Stimulated activated CD8-positive, alpha-beta memory T cell treated with anti-CD3 and anti-CD28 coated beads, Interleukin-12 subunit alpha, Interleukin-12 subunit beta, amount 100 ng/mL, for 4 hours (primary cell): ENCODE measurements at places on chromosomes 6 and 20.
A peak's percentile ranks its signal among the peaks of the same experiment; 100 is the strongest.

- no peak for DNase-seq
These were observed 1.9 kb downstream of the ACTL10 start for GRCh38 chr20:33668466-33669155.

DNA sequence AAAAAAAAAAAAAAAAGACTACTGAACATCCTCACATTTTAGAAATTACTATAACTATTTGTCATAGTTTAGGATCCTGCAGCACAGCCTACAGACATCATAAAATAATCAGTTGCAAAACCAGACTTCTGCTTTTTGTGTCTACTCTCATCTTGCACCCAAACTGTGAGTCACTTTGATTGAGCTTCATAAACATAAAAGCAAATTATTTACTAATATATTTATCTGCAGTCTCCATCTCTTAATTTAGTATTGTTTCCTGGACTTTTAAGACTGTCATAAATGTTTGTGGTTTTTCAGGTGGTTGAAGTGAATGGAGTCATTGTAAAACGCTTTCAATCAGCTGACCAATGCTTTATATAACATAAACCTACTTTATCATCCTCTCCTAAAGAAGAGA, 14.8 kb upstream of the CALHM6 start:
- no peak for DNase-seq

DNA sequence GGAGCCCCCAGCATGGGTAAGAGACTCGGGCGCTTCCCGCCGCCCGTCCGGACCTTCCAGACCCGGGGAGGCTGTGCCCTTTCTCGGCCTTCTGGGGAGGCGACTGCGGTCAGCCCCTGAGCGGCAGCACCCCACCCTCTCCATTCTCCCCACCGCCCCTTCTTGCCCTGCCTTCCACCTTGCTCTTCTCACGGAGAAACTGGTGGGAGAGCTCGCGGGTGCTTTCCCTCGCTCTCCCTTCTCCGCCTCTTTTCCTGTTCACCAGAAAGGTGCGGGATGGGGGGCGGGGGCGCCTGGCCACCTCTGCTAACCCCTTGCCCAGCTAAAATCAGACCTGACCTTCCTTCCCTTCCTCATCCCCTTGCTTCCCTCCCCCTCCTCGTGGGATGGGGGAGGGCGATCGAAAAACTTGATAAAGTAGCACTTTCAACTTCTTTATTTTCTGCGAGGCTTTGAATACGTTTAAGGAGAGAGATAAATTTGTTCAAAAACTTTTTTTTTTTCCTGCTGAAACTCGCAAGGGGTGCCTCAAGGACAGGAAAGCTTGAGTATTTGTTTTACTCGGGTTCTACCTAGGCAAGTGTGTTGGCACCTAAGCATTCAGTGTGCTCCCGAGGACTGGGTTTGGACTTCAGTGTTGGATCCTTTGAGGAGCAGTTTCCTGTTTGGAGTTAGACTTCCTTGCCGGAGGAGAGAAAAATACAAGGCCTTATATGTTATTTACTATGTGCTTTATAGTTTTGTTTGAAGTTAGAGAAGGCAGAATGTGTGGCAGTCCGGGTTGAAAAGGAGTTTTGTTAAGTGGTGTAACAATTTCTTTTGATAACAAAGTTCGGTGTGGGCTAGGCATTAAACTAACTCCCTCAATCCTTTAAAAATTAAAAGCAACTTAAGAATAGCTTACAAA, 897 bp downstream of the CD2AP start:
- peak; percentile 56 for DNase-seq

DNA sequence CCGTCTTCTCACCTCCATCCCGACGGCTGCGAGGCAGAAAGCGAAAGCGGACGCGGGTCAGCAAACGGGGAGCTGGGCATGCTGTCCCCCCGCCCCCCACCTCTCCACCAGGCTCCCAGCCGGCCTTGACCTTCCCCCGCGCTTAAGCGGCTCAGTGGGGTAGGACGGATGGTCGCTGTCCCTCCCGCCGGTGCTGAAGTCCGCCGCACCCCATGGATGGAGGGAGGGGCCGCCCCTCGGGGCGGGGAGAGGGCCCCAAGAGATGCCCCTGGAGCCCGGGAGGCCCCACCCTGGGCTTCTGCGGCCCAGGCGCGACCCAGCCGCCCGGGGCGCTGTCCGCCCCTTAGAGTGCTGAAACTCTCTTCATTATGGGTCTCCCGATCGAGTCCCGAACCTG, at the start of gene KCNB1:
TSS of gene KCNB1 (minus strand) at position 48 of the 397 bp plus-strand sequence. CDS start 188 bp downstream, outside the sequence.
- no peak for DNase-seq

DNA sequence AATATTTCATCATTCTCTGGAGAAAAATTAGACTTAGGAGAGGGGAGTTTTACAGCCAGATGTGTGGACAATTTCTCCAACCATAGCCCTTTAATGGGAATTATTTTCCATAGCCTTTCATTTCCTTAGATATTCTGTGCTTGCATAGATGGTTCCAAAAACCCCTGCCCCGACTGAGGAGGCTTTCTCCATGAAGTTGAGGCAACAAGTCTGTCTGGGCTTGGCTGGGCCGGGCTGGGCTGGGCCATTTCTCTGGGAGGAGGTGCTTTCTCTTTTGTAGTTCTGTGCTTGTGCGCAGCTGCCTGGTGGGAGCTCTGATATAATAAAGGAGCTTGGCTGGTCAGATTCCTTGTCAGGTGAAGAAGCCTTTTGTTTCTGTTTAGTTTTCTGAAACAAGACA, 71.4 kb downstream of the SOBP start:
- DNase-seq = no peak

DNA sequence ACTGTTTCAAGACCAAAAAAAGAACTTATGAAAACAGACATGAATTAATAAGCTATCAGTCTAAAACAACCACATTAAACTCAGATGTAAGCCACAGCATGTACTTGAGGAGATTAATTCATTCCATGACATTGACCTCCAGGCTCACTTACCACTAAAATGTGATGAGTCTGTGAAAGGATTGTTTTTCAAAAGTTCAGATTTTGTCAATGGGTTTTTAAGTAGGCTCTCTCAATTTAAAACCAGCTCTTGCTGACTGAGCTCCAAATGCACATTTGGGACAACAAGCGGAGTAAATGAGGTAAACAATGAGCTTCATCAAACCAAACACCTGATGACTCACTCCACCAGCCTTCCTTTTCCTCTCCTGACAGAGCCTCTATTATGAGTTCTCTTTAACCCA, 197.0 kb downstream of the SIM1 start:
- DNase-seq = no peak

DNA sequence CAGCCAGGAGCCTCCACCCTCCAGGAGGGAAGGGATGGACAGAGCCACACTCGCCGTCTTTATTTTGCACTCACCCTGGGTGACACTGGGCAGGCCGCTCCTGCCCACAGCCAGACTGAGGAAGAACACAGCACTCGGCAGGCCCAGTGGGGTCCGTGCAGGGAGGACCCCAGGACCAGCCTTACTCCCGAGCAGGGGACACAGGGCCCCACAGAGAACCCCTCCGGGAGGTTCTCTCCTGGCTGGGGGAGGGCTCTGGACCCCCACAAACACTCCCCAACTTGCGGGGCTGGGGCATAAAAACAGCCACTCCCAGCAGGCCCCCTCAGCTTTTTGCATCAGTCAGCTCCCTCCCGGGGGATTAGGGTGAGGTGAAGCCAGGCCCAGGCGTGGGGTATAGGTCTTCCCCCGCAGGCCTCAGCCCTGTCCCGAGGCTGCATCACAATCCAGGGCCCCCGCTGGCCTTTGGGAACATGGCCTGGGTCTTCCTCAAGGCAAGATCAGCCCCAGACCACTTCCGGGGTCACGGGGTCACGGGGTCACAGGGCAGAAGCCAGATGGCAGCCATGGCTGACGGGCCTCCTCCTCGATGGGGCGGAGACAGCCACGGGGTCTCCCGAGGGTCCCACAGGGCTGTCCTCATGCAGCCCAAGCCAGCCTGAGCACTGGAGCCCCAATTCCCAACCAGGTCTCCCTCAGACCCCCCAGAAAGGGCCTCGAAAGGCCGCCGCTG, 3.2 kb downstream of the TNFRSF6B start:
- no peak for DNase-seq

DNA sequence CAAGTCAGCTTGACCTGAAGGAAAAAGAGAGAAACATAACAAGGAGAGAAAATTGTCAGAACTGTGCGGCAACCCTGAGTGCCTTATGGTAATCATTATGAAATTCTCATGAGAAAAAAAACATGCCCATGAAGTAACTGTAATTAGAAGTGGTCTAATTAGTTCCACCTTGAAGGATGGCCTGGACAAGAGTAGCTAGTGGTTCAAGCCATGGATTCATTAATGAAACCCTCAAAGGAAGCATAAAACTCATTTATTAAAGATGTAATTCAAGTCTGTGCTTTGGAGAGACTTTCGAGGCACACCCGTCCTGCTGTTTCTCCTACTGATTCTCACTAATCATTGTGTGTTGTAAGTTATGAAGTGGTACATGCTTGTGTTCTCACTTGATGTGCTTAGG, 160.2 kb downstream of the PHF3 start:
- no peak for DNase-seq

DNA sequence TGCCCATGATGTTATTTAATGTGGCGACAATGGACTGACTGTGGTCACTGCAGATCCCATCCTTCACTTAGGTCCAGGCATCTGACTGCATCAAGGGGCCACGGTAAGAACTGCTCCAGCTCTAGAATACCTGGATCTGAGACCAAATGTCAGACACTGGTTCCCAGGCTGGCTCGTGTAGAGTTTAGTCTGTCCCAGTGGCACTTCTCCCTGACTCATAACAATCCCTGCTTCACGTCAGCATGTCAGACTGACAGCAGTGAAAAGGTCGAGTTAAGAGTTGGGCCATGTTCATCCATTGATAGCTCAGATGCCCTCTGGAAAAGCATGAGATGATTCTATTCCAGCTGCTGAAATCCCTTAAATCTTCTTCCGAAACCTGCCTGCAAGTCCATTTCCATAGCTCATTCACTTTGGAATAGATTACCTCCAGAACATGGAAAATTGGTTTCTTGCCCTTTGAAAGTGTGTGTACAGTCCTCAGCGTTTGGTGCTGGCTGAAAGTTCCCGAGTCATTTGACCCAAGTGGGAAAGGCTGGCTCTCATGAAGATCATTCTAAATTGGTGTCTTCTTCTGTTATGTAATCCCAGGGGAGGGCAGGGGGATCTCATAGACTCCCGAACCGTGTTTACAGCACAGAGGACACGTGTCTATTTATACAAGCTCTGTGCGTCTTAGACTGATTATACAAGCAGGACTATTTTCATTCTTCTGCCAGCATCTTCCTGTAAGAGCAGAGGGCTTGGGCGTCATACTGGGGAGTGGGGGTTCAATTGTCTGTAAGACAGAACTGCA, 160.8 kb downstream of the ZDHHC14 start:
- DNase-seq = no peak

GRCh38 chr20:45153752-45154151, 20.9 kb upstream of the PI3 start:
- DNase-seq = no peak

DNA sequence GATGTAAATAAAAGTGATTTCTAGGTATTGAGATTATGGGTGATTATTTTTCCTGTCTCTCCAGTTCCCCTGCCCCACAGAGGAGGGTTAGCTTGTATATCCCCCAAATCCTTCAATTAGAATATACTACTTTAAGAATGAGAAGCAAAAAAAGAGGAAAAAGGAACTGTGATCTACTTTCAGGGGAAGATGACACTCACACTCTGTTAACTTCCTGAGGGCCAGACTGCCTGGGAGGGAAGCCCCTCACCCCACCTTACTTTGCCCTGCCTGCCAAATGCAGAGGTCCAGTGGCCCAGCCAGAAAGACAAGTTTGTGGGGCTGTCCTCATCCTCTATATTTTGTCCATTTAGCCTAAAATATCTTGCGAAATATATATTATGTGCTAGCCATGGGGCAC, 9.2 kb upstream of the LY86 start:
- no peak for DNase-seq

GRCh38 chr6:22062807-22063408, 233.9 kb downstream of the PRL start:
- DNase-seq = peak; percentile 28

GRCh38 chr6:150152891-150153876, 10.3 kb downstream of the PPP1R14C start:
- no peak for DNase-seq

- DNase-seq = no peak
These were observed 24.8 kb downstream of the MAN1A1 start for GRCh38 chr6:119324718-119325117.

DNA sequence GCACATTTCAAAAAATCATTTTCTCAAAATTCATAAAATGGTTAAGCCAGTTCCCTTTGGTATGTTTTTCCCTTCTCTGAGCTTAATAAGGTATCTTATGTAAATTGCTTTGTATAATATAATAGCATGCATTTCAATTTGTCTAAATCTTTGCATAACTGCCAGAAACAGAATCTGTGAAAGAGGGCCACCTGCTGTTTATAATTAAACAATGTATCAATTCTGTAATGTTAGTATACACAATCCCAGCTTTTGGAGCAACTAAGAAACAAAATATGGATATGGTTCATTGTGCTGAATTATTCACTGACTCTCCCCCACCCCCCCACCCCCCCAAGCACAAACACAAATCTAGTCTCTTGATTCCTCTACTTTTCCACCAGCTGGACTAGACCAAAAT, 54.8 kb downstream of the GPX5 start:
- DNase-seq = no peak

DNA sequence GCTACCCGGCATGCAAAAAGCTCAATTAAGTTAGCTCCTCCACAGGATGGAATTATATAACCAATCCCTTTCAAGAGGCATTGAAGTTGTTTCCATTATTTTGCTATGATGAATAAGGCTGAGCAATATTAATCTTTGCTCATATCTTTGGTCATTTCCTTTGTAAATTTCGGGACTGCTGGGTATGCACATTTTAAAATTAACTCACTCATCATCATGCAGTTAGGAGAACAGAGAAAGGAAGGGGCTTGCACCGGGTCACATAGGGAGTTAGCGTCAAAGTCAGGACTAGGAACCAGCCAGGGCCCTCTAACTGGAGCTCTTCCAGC, 430 bp upstream of the FAM110A start:
- DNase-seq = no peak

GRCh38 chr6:111788379-111789276, 84.6 kb downstream of the FYN start:
- no peak for DNase-seq

DNA sequence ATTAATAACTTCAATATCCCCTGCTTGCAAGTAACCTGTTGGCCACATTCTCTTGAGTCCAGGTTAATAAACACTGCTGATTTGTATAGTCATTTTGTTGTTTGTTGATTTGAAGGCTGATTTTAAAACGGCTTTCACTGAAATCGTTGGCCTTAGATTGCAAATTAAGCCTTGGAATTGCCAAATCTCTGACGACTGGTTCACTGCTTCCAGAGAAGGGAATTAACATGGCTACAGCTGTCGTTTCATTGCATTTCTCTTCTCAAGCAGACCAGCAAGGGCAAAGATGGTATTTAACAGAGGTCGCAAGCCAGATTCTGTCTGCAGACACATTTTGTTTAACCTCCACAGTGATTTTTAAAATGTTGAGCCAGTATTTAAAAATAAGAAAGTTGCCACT, 470.9 kb downstream of the TFAP2A start:
- no peak for DNase-seq

GRCh38 chr6:132669690-132670291, 10.8 kb upstream of the TAAR1 start:
- no peak for DNase-seq

DNA sequence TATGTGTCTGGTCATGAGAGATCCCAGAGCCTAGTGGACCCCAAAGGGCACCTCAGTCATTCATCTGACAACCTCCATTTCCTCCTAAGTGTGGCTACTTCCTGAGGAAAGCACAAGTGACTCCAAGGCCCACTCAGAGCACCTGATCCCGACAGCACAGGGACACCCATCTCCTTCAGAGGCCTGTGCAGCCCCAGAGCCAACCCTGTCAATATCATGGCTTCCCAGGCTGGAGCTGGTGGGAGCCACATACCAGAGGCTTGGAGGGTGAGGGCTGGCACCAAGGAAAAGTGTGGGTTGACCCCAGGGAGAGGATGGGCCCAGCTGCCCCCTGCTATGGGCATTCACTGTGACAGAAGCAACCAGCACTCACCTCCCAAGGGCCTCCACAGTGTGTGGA, 117.3 kb downstream of the PSMB1 start:
- no peak for DNase-seq
